ENCODE measurements at places on chromosomes 7 and 10.

DNA sequence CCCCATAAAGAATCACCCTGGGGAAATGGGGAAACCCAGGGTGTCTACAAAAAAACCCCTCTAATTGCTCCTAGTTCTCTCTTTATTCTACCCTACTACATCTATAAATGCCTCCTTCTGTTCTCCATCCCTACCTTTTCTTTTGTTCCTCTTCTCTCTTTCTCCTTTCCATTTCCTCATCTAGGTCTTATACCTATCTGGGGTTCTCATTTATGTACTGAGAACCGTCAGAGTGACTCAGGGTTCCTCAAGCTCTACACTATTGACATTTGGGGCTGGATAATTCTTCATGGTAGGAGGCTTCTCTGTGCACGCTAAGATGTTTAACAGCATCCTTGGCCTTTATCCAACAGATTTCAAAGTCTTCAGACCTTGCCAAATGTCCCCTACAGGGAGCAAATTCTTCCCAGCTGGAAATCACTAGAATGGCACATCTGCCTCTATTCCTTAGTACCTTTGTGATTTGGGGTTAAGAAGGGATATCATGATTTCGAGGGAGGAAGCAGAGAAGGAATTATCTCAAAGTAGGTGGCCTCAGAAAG is 137.4 kb upstream of the PTN start:
- DNase-seq = no peak

GRCh38 chr7:102147008-102147407 is 139.7 kb upstream of the SH2B2 start:
- DNase-seq = no peak

DNA sequence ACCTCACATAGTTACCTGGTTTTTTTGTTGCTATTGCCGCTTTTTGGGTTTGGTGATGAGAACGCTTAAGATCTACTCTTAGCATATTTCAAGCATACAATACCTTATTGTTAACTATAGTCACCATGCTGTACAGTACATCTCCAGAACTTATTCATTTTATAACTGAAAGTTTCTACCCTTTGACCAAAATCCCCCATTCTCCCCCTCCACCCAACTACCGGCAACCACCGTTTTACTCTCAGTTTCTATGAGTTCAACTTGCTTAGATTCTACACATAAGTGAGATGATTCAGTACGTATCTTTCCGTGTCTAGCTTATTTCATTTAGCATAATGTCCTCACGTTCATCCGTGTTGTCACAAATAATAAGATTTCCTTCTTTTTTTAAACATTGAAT is 86.7 kb upstream of the IL6 start:
- DNase-seq = no peak

GRCh38 chr10:22581461-22581860 is 132.9 kb downstream of the PIP4K2A start:
- no peak for DNase-seq

DNA sequence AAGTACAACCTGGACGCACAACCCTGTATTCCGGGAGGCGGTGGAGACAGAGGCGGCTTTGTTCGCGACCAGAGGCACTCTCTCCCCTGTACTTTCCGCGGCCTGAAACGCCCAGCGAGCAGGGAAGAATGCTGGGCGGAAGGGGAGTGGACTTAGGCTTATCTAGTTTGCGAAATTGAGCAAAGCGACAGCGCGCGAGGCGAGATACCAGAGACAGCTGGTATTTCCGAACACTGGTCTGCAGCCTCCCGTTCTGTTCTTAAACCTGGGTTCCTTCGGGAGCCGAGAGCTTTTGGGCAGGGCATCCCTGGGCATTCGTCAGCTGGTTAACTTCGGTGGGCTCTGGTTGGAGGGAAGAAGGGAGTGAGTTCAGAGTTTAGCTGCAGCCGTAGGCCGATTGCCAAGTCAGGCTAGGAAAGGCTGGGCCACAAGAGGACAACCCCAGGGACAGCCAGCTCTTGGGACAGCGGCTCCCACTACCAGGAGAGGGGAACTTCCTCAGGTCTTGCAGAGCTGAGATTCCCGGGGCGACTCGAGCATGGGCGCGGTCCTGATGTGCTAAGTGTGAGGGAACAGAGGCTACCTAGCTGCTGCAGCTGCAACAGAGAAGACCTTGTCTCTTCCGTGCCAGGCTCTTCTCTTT is 3.9 kb downstream of the HMX3 start:
- DNase-seq = no peak

DNA sequence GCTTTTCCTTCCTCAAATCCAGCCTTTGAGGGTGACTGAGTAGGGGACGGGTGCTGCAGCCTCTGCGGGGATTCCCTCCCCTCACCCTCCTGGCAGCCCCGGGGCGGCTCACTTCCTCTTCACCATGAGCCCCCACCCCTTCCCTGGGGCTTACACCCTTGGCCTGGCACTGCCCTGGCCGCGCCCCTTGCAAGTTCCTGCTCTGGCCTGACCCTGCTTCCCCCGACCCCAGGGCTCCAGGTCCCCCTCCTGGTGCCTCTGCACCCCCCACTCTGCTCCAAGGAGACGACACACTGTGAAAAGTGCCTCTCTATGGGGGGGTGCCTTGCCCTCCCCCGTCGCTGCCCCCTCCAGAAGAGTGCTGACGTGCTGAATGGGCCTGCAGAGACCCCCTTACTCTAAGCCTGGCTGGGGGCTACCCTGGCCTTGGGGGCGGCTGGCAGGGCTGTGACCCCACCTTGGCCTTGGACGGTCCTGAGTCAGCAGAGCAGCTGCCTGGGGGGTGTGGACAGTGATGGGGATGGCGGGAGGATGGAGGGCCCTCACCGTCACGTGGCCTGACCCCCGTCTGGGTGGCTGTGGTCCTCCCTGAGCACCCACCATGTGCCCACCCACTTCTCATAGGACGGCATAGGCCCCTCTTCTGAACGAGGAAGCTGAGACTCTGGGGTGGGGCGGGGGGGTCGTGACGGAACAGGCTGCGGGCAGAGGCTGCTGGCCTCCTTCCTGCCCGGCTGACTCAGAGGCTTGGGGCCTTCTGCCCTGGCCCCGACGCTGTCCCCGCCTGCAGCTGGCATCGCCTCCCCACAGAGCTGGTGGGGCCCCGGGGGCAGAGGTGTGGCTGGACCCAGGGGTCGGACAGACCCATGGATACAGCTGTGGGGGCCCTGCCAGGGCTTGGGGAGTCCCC is 9.8 kb downstream of the LFNG start:
- DNase-seq = peak; percentile 40

DNA sequence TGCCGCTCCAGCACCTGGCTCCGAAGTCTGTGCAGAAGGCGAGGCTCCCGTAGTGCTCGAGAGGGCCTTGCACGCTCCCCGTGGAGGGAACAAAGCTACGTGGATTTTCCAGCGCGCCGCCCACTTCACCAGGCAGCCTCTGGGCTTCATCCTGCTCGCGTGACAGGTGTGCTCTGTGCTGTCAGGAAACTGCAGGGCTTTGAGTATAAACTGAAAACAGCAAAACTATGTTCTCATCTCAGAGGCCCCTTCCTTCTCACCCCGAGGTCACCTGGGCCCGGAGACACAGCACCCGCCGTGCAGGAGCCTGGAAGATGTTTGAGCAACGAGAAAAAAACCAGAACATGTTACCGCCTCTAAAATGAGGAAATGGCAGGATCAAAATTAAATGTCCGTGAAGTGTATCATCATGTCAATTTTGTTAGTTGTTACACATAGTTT is 17.6 kb upstream of the GPR146 start:
- no peak for DNase-seq

DNA sequence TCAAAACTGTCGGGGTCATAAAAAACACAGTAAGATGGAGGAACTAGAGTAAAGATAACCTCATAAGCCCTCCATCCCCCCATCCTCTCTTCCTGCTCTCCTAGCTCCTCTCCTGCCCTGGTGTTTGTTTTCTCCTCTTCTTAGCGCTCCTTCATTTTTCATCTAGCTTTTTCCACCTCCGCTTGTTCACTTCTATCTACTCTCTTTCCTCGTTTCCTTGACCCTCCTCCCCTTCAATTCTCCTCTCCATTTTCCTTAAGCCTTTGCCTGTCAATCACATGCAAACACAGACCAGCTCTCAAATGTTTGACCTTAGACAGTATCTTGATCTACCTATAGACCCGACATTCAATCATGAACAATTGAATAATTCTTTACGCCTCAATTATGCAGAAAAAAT is 10.0 kb downstream of the NCAPG2 start:
- no peak for DNase-seq

GRCh38 chr10:100146875-100147650 is 38.8 kb downstream of the ERLIN1 start:
- DNase-seq = peak; percentile 28

DNA sequence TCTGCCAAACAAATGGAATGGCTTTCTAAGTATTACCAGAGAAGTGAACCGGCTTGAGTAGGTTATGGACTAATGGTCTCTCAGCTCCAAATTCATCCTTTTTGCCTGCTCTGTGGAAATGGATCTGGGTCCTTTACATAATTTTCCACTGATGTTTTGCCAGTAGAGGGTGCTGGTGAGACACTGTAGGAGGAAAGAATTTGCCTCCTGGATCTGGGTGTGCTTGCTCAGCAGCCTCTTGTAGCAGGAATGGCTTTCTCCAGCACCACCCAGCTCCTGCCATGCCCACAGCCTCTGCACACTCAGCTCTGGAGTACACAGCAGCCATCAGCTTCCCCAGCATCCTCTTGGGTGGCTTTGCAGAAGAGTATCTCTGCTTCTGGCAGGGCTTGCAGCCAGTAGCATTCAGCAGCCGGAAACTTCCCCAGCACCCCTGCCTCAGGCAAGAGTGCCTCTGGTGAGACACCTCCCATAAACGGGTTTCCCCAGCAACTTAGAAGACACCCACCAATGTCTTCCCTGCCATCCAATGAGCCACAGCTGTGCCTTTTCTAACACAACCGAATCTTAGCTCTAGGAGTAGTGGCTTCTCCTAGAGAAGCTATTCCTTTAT is 235.0 kb upstream of the PLPP4 start:
- peak; percentile 82 for DNase-seq

All from HFFc6 (cell line).